NCI-H1105 (cell line): ENCODE measurements at places on chromosomes 2 and 18.

- DNase-seq, result no peak
Measured at GRCh38 chr2:100748673-100749072, 71.3 kb upstream of the NPAS2 start.

GRCh38 chr2:79833235-79833878, 320.5 kb downstream of the CTNNA2 start:
- DNase-seq, result no peak

DNA sequence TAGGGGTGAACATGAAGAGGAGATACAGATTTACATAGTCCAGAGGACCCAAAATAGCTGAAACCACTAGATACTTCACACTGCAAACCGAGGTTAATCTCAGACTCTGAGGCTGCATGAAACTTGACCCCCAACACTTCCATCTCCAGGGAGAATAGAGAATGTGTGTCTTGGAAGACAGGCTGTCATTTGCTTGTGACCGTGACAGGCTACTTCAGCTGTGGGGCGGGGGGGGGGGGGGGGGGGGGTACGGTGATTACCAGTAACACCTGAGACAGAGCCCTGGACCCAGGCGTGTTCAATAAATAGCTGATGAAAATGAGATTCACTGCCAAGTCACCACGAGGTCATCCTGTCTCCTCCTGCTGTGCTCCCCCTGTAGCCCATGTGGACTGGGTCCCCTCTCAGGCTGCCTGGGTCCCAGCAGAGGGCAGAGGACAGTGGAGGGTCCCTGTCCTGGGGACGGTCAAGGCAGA, 5.7 kb upstream of the KLHL29 start:
- no peak for DNase-seq

DNA sequence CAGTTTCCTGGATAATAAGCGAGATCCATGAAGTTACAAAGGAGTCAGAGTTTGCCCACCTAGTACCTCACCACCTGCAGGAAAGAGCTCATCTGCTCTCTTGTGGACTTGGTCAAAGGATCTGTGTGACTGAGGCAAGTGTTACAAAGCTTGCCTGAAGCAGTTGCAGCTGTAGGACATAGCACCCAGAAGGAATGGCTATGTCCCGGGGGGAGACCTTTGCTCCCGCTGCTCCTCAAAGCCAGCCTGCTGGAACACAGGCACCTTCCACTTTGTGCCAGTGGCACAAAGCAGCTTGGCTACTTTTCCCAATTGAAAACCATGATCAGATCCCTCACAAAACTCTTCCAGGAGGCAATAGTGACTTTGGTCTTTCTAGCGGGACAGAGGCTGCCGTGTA, 3.1 kb upstream of the SULT1C2 start:
- no peak for DNase-seq

DNA sequence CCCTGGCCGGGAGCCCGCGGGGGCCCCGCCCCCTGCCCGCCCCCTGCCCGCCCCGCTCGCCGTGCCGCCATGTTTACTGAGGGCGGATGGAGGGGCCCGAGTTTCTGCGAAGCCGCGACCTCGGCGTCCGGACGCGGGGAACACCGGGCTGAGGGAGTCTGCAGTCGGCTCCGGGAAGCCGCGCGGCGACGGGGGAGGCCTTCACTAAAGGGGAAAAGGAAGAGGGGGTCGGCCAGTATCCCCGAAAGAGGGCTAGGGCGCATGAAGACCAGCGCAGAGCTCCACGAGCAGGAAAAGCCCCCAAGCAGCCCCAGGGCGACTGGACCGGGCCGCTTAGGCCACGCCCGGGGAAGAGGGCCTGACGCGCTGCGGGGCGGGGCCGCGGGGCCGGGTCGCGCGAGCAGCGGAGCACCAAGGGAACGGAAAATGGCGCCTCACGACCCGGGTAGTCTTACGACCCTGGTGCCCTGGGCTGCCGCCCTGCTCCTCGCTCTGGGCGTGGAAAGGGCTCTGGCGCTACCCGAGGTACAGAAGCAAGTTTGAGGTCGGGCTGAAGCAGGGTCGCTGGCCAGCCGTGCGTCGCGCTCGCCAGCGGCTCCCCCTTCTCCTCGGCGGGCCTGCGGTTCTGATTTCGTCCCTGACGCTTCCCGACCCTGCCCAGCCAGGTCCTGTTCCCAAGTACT, at the start of the genes ATRAID and SLC5A6:
Gene ATRAID (plus strand): TSS at position 99 of the 683 bp plus-strand sequence. CDS start 328 bp downstream, at position 427.
Gene SLC5A6 (minus strand): TSS at position 326 of the 683 bp plus-strand sequence. CDS start 4,618 bp downstream, outside the sequence.
- DNase-seq, result peak; percentile 71

DNA sequence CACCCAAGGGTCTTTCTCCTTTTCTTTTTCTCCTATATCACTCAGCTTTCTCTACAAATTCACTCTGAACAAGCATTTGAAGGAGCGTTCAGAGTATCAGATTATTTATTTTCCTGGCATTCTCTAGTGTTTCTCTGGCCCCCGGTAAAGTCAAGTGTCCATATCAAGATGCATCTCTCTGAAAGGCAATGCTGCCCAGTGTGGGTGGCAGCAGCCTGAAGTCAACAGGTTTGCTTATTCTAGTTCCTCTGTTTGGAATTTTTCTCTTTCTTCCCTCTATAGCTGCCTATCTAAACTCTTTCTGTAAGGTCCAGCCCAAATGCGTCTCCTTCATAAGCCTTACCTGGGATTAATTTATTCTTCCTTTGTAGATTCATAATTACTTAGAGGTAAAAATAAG, 526.2 kb upstream of the TNP1 start:
- DNase-seq, result no peak
